ENCODE measurements at places on chromosomes 1 and 21. TPM values are rescaled to one million over a fixed set of nuclear protein-coding genes. Genes with fewer than 3 reads are reported as not detected.
A peak's percentile ranks its signal among the peaks of the same experiment; 100 is the strongest.

GRCh38 chr1:176638713-176639526 lies 175.9 kb downstream of the PAPPA2 start:
- DNase-seq: no peak

- DNase-seq: peak; percentile 32
Measured at GRCh38 chr1:17874710-17875109, 119.6 kb downstream of the ACTL8 start.

DNA sequence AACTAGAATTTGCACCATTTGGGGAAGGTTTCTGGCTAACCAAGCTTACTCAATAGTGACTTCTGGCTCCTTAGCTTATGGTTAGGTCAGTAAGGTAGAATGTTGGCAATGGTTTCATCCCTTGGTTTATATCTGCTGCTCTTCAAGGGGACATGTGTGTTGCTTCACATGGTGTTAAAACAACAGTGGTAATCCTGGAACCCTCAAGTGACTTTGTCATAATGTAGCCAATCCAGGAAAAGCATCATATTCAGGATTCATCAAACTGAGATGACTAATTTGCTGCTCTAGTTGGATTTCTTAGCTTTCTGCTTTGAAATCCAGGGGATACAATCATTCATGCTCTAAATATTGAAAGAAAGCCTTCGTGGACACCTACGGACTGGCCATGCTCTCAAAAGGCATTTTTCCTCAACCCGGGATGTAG lies 108.7 kb downstream of the RGL1 start:
- no peak for DNase-seq

DNA sequence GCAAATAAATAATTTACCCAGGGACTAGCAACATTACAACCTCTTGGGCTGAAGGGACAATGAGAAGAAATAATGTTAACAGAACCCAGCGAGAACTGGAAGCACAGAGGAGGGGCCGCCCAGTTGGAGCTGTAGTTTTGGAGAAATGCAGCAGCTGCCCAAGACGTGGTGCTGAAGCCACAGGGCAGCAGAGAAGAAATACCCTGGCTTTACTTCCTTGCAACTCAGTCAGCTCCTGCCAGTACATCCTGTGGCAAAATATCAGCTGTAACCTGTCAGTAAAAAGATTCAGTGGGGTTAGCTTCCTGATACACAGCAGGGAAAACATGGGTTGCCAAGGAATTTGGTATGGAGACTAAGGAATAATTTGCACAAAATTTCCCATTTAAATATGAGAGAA lies 283.6 kb upstream of the USP25 start:
- no peak for DNase-seq

- DNase-seq: no peak
Measured at GRCh38 chr1:15323989-15324868, 77.2 kb downstream of the FHAD1 start.

- no peak for DNase-seq
Measured at GRCh38 chr1:30274976-30275621, 448.3 kb downstream of the MATN1 start.

- no peak for DNase-seq
Measured at GRCh38 chr21:42352441-42353095, 1.8 kb upstream of the TFF2 start.

DNA sequence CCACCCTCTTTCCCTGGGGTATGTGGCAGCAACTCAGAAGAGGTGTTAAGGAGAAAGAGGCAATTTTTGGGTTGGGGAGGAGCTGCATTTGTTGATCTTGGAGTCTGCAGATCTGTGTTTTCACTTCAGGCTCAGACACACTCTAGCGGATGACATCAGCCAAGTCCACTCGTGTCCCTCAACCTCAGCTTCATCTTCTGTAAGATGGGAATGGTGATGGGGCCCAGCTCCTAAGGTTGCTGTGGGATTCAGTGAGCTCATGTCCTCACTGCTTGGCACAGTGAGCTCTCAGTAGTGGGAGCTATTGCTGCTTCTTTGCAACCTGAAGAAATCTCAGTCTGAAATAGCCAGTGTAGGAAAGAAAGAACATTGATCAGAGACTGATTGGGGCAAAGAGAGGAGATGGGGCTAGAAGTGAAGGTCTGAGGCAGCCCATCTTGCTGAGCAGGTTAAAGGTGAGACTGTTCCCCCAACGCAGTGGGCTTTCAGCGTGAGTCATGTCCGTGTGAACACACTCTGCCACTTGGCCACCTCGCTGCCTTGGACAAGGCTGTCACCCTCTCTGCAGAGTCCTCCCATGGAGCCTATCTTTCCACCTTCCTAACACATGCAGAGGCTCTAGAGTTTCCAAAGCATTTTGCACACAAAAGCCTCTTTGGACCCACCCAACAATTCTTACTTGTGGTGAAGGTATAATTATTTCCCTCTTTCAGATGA lies 56.0 kb upstream of the CITED4 start:
- no peak for DNase-seq

- no peak for DNase-seq
Measured at GRCh38 chr1:39900662-39901463, 854 bp downstream of the MYCL start.

DNA sequence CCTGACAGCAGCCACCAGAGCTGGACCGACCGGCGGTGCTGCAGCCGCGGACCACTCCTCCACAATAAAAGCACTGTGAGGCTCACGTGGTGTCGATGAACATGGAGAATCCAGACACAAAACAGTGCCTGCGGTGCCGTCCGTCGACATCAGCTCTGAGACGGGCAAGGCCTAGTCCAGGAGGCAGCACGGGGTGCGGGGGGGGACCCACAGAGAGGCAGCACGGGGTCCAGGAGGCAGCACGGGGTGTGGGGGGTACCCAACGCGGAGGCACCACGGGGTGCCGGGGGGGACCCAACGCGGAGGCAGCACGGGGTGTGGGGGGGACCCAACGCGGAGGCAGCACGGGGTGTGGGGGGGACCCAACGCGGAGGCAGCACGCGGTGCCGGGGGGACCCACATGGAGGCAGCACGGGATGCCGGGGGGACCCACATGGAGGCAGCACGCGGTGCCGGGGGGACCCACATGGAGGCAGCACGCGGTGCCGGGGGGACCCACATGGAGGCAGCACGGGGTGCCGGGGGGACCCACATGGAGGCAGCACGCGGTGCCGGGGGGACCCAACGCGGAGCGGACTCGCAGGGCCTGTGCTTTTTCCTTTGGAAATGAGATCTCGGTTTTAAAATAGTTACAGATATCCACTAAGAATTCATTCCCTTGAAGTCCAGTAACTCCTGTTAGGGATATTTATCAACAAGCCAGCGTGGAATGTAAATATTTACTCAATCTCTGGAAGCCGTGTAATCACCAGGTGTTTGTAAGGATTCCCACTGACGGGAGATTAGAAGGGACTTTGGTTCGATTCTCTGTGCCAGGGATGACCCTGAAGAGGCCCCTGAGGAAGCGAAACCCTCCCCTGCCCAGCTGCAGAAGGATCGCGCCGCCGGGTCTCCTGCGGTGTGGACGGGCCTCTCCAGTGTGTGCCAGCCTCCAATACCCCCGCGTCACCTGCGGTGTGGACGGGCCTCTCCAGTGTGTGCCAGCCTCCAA lies 52.1 kb downstream of the COL6A1 start:
- no peak for DNase-seq

PKLR gene
- total RNA-seq: not detected

KCNJ9 gene
- not detected for total RNA-seq

SLC9C2 gene
- not detected for total RNA-seq

MAP10 gene
- total RNA-seq: 1.0 TPM

FCRL4 gene
- total RNA-seq: not detected

Data from chondrocyte (in vitro differentiated cells).